Progenitor cell of endocrine pancreas (in vitro differentiated cells): ENCODE measurements at places on chromosomes 1 and 21.

GRCh38 chr1:98055457-98055856 is 134.6 kb upstream of the DPYD start:
- no peak for DNase-seq

DNA sequence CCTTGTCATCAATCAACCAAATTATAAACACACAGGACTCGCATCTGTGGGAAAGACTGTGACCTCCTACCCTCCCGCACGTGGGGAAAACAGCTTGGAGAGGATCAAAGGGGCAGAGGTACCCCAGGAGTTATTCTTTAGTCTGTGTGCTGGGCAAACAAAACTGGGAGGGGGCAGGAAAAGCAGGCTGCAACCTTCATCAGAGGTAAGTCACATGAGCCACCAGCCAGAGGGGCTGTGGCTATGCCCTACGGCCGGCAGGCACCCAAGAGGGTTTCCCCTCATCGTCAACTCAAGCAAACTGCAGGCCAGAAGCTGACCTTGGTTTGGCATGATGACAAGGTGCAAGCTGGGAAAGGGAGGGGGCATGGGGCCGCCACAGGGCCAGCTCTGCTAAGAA is 12.5 kb downstream of the SMIM12 start:
- no peak for DNase-seq

DNA sequence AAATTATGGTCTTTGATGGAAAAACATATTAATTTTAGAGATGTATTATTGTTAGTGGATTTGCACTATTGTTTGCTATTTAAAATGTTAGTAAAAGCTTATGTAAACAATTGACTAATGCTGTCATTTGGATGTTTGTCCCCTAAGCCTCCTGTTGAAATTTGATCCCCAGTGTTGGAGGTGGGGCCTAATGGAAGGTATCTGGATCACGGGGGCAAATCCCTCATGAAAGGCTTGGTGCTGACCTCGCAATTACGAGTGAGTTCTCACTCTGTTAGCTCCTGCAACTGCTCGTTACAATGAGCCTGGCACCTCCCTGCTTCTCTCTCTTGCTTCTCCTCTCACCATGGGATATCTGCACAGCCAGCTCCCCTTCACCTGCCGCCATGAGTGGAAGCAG is 14.3 kb downstream of the TMEM35B start:
- no peak for DNase-seq

- DNase-seq = no peak
Observed at GRCh38 chr1:54335011-54335754, 71.0 kb downstream of the SSBP3 start.

DNA sequence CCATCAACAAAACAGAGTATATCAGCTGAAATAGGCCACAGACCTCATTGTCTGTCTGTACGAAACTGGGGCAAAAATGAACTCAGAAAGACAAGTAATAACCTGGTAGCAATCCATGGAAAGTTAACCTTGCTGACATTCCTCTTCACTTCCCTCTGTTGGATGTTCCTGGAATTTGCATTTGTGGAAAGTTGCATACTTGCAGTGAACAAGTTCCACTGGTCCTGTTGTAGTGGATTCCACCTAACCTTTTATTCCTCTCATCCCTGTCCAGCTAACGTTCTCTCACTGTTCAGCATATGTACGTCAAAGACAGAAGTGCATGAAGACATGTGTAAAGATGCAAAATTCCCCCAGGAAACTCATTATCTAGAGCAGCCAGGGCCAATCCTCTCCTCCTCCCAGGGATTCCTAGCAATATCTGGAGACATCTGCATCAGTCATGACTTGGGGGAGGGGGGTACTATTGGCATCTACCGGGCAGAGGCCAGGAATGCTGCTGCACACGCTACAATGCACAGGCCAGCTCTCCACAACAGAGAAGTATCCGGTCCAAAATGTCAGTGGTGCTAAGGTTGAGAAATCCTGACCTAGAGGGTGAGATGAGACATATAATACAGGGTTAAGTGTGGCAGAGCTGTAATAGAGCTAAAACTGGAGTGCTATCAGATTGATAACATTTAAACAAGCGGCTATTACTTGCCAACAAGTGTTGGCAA is 8.2 kb downstream of the LPAR3 start:
- DNase-seq = no peak

DNA sequence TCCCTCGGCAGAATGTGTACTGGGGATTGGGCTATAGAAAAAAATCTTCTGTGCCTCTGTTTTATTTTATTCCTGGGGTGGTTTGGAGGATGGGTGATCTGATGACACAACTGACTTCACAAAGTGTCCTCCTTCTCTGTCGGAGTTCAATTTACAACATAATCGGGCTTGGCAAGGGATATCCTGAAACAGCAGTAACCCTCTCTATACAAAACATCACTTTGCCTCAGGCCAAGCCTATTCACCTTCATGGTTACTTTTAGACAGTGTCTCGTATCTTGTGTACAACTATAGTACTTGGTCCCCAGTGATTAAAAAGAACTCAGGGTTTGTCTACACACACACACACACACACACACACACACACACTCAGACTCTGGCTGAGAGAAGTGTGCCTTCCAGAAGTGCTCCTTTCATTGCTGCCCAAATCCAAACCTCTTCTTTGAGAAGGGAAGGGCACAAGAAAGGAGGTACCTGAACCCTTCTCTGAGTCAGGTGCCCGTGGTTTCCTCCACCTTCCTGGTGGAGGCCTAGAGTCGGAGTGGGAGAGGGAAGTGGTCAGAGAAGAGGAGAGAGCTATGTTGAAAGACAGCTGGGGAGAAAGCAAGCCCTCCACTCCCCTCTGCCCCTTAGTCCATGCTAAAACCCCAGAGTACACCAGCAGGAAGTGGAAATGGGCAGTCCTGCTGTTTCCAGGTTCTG is 62.4 kb upstream of the POU2F1 start:
- DNase-seq = no peak

- DNase-seq = no peak
Observed at GRCh38 chr1:10228528-10228927, 18.2 kb downstream of the KIF1B start.

DNA sequence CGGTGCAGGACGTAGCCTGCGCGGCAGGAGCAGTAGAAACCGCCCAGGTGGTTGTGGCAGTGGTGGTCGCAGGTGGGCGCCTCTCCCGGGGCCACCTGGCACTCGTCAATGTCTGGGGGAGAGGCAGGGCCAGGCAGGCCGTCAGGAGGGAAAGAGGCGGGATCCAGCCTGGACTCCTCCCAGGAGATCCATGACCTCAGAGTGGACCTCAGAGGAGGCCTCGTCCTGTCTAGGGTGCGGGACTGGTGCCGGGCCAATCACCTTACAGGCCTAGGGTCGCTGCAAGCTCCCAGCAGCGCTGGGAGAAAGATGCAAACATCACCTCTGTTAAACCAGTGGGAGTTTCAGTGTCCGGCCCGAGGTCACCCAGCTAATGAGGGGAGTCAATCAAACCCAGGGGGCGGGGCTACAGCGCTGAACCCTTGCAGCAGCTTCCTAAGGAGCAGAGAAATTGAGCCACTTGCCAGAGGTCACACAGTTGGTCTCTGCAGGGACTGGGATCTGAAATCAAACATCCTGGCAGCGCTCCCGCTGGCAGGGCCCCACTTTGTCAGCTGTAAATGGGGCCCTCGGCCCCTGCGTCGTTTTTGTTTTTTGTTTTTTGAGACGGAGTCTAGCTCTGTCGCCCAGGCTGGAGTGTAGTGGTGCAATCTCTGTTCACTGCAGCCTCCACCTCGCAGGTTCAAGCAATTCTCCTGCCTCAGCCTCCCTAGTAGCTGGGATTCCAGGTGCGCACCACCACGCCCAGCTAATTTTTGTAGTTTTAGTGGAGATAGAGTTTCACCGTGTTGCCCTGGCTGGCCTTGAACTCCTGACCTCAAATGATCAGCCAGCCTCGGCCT is 1.4 kb downstream of the MASP2 start:
- no peak for DNase-seq

DNA sequence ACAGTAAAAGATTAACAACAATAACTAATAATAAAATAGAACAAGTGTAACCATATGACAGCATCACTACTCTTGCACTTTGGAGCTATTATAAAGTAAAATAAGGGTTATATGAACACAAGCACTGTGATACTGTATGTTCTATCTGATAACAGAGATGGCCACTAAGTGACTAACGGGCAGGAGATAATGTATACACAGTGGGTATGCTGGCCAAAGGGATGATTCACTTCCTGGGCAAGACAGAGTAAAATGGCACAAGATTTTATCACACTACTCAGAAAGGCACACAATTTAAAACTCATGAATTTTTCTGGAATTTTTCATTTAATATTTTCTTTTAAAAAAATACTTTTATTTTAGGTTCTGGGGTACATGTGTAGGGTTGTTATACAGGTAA is 12.3 kb downstream of the SLC9C2 start:
- no peak for DNase-seq

GRCh38 chr1:82258887-82259286 is 458.2 kb downstream of the ADGRL2 start:
- no peak for DNase-seq
